ENCODE measurements at places on chromosomes 13 and 19. TPM values are rescaled to one million over a fixed set of nuclear protein-coding genes. Genes with fewer than 3 reads are reported as not detected.

- no peak for DNase-seq
Measured at GRCh38 chr19:39090881-39091280, 6.7 kb downstream of the ACP7 start.

- DNase-seq: peak; percentile 89
Measured at GRCh38 chr19:44800461-44800860, 8.4 kb upstream of the BCAM start.

- no peak for DNase-seq
Measured at GRCh38 chr19:35665604-35666003, 713 bp upstream of the UPK1A start.

The DCLK1 gene
- 2.7 TPM for total RNA-seq

GRCh38 chr19:43490759-43491158, 13.8 kb downstream of the PHLDB3 start:
- DNase-seq: no peak

All from left colon (tissue), 2 donors.